ENCODE measurements at places on chromosomes 6 and 20.
A peak's percentile ranks its signal among the peaks of the same experiment; 100 is the strongest.

- no peak for DNase-seq
Measured at GRCh38 chr6:34697904-34698559, 1.5 kb upstream of the ILRUN start.

GRCh38 chr6:71035871-71036270 lies 79.0 kb upstream of the B3GAT2 start:
- DNase-seq: no peak

DNA sequence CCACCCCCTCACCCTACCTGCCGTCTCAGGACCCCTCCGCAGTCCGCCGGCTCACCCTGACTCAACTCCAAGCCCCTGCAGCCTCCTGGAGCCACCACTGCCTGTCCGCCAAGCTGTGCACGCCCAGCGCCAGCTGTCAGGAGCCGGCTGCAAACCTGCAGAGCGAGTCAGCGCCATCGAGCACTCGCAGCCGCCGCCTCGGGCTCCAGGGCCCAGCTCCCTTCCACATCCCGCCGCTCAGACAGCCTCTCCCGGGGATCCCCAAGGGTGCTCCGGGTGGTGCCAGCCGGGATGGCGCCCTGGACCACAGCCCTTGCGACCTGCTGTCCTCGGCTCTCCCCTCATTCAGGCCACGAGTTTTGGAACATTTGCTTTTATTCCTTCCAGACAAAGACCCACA lies 4.3 kb downstream of the TNNC2 start:
- DNase-seq: peak; percentile 21

GRCh38 chr6:91324711-91325110 lies 737.8 kb upstream of the MAP3K7 start:
- no peak for DNase-seq

DNA sequence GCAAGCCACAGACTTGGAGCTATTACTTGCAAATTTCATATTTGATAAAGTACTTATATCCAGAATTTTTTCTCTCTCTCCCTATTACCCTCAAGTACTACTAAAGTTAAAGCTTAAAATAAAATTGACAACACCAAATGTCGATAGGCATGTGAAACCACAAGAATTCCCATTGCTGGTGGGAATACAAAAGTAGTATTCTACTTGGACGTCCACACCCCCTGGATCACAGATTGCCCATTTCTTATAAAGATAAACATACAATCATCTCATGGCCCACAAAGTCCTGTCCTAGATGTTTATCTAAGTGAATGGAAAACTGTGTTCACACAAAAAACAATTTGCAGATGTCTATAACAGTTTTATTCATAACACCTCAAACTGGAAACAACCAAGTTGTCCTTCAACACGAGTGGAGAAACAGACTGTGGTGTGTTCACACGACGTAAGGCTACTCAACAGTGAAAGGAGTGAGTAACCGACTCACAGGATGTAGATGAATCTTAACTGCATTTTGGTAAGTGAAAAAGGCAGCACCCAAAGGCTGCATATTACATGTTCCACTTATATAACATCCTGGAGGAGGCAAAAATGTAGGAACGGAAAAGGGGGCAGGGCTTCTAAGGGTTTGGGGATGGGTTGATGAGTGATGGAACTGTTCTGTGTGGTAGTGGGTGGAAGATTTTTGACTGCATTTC lies 297.4 kb downstream of the THBS2 start:
- no peak for DNase-seq

DNA sequence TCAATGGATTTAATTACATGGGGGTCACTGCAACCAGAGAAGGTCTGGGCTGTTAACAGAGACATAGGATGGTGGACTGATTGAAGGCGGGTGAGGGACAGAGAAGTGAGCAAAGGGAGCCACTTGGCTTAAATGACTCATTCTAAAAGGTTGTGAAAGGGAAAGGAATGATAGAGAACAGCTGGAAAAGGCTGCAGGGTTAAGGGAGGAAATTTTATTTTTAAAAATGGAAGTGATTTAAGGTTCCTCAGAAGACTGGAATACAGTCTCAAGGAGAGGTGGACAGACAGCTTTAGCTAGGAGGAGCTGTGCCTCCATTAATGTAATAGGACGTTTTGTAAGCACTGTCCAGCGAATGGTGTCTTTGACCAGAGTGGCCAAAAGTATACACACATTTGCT lies 46.7 kb downstream of the RGS17 start:
- DNase-seq: no peak

- DNase-seq: no peak
Measured at GRCh38 chr6:161639772-161640171, 365.9 kb upstream of the AGPAT4 start.

DNA sequence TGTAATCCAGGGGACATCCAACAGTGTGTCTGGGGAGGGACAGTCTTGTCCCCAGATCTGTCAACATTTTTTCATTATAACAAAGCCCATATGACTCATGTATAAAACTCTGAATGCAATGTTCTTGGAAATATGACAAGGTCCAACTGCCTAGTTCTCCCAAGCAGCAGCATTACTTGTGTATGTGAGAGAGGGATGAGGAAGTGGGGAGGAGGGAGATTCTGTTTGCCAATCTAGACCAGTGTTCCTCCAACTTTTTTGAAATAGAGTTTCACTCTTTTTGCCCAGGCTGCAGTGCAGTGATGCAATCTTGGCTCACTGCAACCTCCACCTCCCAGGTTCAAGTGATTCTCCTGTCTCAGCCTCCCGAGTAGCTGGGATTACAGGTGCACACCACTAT lies 394.8 kb downstream of the DHX35 start:
- DNase-seq: no peak

GRCh38 chr20:3677733-3678132 lies 4.1 kb downstream of the ADAM33 start:
- DNase-seq: no peak

- no peak for DNase-seq
Measured at GRCh38 chr6:113587078-113587699, 270.0 kb upstream of the MARCKS start.

GRCh38 chr6:99136488-99136887 lies 188.7 kb upstream of the FBXL4 start:
- no peak for DNase-seq

GRCh38 chr20:60257671-60258070 lies 299.4 kb downstream of the CDH26 start:
- no peak for DNase-seq

GRCh38 chr6:5484692-5485091 lies 223.4 kb downstream of the FARS2 start:
- no peak for DNase-seq

DNA sequence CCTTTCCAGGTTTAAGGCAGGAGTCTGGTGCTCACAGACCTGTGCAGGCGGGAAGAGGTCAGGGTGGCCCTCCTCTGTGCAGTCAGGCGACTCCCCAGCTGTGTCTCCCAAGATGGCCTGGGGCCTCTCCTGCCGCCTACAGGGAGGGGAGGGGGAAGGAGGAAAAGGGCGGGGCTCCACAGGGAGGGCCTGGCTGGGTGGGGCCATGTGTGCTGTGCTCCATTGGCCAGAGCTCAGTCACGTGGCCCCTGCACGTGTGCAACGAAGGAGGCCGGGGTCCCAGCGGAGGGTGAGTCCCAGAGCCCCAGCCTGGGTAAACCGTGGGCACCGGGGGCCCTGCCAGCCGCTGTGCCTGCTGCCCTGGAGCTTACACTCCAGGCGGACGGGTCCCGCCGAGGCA lies 211.6 kb downstream of the ZDHHC14 start:
- DNase-seq: no peak

- DNase-seq: no peak
Measured at GRCh38 chr6:152404086-152404857, 232.9 kb downstream of the SYNE1 start.

GRCh38 chr6:156344491-156344890 lies 432.7 kb upstream of the ARID1B start:
- no peak for DNase-seq

DNA sequence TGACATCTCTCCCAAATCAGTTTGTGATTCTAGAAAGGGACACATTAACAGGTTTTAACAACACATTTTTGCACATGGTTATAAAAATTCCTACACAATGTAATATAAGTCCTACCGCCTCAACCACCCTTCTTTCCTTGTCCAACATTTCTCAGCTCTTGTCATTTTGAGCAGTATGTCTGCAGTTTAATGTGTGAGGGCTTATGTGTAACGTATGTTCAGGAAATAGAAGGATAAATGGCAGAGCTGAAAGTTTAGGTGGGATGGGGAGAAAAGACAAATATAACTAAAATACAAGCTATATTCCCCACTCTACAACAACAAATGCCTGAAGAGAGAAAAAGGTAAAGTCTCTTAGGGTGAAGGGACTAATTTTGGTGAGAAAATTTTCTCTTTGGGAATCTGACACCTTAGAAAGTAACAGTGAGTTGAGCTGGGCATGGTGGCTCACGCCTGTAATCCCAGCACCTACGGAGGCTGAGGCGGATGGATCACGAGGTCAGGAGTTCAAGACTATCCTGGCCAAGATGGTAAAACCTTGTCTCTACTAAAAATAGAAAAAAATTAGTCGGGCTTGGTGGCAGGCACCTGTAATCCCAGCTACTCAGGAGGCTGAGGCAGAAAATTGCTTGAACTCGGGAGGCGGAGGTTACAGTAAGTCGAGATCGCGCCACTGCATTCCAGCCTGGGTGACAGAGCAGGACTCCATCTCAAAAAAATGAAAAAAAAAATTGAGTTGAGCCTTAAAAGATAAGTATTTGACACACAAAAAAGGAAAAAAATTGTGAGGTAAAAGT lies 5.1 kb downstream of the PNRC1 start:
- DNase-seq: no peak

DNA sequence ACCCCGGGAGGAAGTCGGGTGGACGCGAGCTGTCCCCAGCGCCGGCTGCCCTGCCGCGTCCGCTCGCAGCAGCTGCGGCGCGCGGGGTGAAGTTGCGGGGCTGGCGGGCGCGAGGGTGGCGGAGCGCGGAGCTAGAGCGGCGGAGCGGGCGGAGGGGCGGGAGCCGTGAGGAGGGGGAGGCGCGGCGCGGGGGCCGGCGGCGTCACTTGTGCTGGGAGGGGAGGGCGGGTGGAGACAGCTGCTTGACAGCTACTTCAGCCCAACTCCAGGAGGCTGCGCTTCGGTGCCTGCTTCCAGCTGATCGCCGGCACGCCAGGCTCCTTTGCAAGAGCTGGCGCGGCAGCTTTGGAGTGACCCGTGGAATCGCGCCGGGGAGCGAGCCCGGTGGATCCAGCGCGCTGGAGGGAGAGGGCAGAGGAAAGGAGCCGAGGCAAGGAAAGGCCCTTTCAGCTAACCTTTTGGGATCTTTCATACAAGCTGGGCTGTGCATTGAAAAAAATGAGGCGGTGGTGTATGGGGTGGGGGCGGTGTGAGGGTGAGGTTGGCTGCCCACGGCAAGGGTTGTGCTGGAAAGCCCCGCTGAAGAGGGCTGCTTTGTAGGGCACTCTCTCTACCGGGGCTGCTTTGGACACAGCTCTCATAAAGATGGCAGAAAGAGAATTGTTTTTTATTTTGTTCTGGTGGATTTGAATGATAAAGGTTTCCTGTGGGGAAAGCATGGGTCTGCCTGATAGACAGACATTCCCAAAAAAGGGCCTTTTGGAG lies 24.6 kb downstream of the RIPOR2 start:
- peak; percentile 13 for DNase-seq

DNA sequence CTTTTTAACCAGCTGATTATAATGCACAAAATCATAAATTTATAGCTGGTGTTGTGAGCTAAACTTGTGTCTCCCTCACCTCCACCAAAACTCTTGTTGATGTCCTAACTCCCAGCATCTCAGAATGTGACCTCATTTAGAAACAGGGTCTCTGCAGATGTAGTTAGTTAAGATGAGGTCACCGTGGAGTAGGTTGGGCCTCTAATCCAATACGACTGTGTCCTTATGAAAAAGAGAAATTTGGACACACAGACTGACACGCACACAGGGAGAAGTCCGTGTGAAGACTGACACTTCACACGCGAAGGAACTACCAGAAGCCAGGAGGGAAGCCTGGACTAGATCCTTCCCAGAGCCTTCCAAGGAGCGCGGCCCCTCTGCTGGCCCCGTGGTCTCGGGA lies 46.5 kb downstream of the TRAM2 start:
- DNase-seq: no peak

GRCh38 chr20:51529758-51530157 lies 12.8 kb downstream of the NFATC2 start:
- peak; percentile 56 for DNase-seq

- no peak for DNase-seq
Measured at GRCh38 chr6:106534564-106534982, 94.7 kb downstream of the RTN4IP1 start.

- DNase-seq: no peak
Measured at GRCh38 chr6:40343877-40344565, 243.1 kb downstream of the LRFN2 start.

DNA sequence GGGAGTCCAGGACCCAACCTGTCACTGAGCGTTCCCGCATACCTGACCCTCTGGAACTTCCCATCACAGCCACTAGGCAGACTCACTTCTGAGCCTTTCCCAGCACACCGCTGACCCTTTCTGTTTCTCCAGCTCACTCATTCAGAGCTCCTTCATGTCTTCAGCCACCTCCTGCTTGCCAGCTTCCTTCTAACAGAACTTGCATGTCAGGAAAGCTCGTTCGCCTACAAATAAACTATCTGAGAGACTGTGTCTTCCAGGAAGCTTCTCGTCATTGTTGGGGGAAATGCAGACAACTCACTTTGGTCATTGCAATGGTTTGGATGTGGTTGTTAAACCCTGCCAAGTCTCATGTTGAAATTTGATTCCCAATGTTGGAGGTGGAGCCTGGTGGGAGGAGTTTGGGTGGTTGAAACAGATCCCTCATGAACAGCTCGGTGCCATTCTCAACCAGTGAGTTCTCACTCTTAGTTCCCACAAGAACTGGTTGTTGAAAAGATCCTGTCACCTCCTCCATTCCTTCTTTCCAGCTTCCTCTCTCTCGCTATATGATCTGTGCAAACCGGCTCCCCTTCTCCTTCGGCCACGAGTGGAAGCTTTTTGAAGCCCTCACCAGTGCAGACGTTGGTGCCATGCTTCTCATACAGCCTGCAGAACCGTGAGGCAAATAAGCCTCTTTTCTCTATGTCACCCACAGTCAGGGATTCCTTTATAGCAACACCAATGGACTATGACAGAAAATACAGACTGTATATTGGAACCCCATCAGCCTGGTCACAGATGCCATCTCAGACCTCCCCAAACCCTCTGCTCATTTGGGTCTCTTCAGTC lies 1.4 kb upstream of the MUC21 start:
- DNase-seq: no peak

GRCh38 chr6:131831392-131831791 lies 23.6 kb downstream of the ENPP1 start:
- DNase-seq: no peak

DNA sequence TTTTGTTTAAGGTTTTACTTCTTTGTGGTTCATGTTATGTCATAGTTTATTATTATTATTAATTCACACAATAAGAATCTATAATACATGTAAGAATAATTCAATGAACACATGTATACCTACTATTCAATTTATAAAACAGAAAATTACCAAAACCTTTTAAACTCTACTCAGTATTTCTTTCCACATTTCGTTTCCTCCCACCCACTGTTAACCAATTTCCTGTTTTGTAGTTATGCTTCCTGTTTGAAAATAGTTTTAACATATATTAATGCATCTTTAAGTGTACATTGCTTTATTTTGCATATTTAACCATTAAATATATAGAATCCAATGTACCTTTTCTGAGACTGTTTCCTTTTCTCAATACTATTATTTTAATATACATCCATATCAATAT lies 397.9 kb upstream of the SPTLC3 start:
- DNase-seq: no peak

- no peak for DNase-seq
Measured at GRCh38 chr20:35014537-35014936, 58.9 kb downstream of the MYH7B start.

- DNase-seq: no peak
Measured at GRCh38 chr20:52800734-52801627, 171.2 kb upstream of the TSHZ2 start.

All from NCI-H1694 (cell line).